ENCODE measurements at places on chromosomes 4 and X.

DNA sequence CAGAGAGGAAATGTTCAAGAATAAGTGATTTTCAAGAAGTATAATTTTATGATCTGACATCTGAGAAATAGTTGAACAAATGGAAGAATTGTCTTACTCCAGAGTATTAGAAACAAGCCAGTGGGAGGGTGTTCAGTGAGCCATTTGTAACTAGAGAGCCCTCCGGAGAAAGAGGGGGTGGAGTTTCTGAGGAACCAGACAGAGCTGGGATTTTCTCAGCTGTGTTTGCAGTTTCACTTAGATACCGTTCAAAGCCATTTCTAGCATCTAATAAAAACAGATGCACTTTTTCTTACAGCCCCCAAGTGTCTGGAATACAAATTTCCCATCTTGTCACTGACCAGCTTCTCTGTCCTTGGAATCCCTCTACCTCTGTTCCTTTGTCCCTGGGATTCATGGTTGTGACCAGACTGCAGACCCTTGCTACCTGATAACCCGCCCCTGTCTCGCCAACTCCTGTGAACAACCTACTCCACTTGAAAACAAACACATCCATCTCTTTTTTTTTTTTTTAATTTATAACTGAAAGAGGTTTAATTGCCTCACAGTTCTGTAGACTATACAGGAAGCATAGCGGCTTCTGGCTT, 132.8 kb upstream of the KLF3 start:
- peak; percentile 71 for DNase-seq

- DNase-seq: no peak
Observed at GRCh38 chr4:32462944-32463343, 1742.8 kb downstream of the PCDH7 start.

- DNase-seq: no peak
Observed at GRCh38 chrX:119105826-119106225, 21.8 kb downstream of the KIAA1210 start.

GRCh38 chrX:131288738-131289511, at the start of gene IGSF1:
Gene IGSF1, minus strand, starts transcription at chrX:131289306. Its CDS starts 2,632 bp downstream, at chrX:131286674.
- DNase-seq: peak; percentile 59

DNA sequence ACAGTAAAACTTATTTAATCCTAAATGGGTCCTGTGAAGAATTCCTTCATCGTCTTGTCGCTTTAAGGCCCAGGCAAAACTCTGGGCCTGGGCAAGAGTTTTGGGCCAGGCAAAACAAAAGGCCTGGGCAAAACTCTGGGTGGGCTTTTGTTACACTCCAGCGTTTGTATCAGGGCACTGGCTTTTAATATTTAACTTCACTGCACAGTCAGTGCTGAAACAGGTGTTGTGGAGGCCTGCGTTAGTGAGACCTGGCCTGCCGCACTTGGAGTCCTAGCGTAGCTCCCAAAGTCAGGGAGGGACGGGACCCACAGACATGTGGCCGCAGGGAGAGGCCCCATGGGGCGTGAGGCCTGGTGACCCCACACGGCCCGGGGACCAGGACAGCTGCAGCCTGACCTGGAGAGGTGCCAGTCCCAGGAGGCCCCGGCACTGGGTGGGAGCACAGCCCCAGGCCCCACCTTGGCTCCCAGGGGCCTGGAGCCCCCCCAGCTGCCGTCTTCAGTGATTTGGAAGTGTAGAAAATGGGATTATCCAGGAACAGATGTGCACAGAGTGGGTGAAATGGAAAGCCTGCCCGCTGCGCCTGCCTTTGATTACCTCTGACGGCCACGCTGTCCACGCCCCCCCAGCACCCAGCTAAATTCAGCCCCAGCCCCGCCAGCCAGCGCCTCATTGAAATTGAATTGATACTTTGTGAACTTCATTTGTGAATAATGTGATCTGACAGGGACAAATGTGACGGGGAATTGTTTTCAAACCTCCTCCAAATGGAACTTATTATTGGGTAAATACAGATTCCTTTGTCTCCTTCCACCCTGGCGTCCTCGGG, 132.9 kb upstream of the NKX1-1 start:
- DNase-seq: no peak

- DNase-seq: no peak
Observed at GRCh38 chrX:13140007-13140406, 95.6 kb upstream of the FAM9C start.

GRCh38 chr4:27742816-27743215, 882.2 kb downstream of the STIM2 start:
- DNase-seq: peak; percentile 23

- DNase-seq: no peak
Observed at GRCh38 chr4:22707390-22707789, 14.7 kb downstream of the GBA3 start.

- no peak for DNase-seq
Observed at GRCh38 chr4:143338313-143338712, 1.6 kb downstream of the GAB1 start.

DNA sequence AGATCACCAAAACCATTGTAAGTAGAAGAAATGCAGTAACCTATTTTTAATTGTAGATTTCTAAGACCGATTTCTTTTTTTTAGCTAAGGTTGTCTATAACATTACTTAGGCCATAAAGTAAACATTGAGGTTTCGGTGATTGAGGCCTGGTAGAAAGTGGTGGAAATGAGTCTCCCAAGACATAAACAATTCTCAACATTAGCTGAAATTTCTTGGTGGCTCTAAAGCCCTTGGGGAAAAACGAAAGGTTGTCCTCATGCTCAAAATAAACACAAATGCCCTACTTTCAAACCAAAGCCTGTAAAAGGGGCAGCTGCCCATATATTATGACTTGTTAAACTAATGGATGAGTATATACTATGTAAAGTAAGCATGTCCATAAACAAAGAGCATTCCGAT, 98.8 kb downstream of the SCFD2 start:
- DNase-seq: no peak

DNA sequence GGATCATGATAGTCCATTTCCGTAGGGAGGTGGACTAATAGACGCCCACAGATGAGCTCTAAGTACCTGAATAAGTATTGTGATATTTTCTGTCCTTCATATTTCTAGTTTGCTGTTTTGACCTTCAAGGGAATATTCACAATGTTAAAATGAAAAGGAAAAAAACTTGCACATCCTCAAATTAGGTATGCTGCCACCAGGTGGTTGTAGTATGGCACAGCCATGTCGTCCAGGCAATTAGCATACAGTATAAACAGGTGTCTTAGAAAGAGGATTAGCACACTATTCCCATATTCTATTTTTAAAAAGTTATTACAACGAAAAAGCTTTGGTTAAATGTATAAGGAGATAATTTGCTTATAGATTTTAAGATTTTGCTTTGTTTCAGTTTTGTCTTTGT, 802.0 kb downstream of the RPA4 start:
- no peak for DNase-seq

GRCh38 chr4:766559-767283, 59.2 kb downstream of the CPLX1 start:
- DNase-seq: peak; percentile 16

- DNase-seq: no peak
Observed at GRCh38 chr4:5959211-5959982, 58.8 kb downstream of the C4orf50 start.

GRCh38 chr4:83010111-83010521, 507 bp downstream of the LIN54 start:
- no peak for DNase-seq

- no peak for DNase-seq
Observed at GRCh38 chrX:9132036-9132638, 98.2 kb upstream of the FAM9B start.

- no peak for DNase-seq
Observed at GRCh38 chr4:142355421-142355930, 490.6 kb downstream of the INPP4B start.

GRCh38 chrX:140701480-140701879, 8.1 kb upstream of the LINC00632 start:
- no peak for DNase-seq

GRCh38 chrX:10296576-10296975, 139.8 kb downstream of the CLCN4 start:
- no peak for DNase-seq

- DNase-seq: no peak
Observed at GRCh38 chr4:99891351-99891750, 2.9 kb downstream of the LAMTOR3 start.

DNA sequence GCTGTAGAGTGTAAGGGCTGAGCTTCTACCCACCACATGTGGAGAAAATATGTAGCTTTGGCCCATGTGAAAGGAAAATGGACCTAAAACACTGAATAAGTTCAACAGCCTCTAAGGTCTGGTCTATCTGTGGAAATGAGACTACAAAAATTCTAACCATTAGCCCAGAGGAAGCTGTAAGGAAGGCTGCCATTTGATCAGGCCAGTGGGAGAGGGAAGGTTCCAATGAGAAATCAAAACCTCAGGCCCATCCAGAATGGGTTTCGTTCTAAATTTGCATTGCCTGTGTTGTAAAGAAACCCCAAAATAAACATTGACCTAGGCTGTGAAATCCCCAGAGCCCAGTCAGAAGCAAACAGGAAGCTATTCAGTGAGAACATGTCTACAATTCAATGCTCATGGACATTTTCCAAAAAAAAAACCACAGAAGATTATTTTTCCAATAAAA, 320.4 kb upstream of the SLC7A11 start:
- DNase-seq: no peak

DNA sequence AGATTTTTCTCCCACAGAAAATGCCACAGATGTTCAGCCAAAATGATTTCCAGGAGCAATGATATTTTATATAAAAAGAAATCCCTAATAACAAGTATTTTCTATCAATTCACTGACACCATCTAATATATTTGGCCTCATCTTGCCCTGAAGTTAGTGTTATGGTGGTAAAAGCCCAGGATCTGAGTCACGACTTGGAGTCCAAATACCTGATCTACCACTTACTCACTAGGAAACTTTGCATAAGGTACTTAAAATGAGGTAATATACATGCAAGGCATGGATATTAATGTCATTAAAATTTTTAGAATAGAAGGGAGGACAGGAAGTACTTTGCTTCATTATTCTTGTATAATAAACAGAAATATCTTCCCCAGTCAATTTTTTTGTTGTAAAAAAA, 16.3 kb downstream of the PPP3CA start:
- DNase-seq: no peak

- no peak for DNase-seq
Observed at GRCh38 chrX:17584248-17584681, 153.0 kb upstream of the SCML1 start.

DNA sequence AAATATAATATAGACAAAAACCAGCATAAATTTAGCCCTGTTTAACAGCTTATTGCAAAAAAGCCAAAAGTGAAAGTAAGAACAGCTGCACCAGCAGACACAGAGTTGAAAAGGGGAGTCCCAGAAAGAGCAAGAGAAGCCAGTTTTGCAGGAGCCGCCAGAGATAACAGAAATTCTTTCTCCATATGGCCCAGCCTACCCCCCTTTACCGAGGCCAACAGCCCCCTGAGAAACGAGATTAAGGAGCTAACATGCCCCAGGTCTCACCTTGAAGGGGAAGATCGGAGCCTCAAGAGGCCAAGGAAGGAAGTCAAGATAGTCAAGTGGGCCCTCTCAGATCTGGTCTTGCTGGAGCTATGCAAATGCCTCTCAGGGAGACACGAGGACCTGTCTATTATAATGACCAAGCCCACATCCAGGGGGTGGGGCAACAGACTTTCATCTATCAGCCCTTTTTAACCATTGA, 4.8 kb downstream of the ACOX3 start:
- DNase-seq: no peak

DNA sequence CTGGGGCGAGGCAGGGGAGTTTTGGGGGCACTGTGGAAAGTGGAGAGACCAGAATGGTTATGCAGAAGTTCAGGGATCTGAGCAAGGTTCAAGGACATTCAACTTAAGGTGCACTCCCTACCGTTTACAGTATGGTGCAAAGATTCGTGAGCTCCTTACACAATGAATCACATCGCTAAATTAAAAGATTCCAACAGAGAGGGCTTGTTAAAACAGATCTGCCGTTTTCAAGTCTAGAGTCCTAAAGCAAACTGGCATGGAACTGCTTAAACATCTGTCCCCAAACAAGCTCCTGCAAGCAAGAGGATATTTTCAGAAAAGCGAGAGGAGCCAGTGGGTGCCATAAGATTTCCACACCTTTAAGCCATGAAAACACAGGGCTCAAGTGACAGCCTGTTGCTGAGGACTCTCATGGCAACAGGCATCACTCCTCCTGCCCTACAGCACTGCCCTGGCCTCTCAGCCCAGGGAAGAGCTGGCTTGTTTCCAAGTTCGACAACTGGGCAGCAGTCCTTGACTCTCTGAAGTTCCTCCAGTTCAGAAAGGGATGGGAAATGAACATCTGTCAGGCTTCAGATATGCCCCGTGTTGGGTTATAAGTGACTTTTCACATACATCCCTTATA, 10.0 kb downstream of the FAM184B start:
- no peak for DNase-seq

DNA sequence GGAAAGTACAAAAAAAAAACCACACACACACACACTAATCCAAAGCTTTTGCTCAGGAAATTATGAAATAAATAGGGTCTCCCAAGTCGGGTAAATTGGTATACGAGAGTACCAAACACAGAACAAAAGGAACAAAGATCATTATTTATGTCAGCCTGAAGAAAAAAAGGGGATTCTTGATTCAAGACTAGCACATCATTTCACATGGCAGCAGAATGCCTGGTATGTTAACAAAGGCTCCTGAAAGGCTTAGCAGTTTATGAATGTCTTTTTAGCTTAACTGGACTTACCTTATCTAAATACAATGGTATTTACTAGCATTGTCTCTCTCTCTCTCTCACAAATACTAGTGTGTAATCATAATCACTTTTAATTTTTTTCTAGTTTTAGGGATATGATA, 11.3 kb downstream of the RAP2C start:
- no peak for DNase-seq

DNA sequence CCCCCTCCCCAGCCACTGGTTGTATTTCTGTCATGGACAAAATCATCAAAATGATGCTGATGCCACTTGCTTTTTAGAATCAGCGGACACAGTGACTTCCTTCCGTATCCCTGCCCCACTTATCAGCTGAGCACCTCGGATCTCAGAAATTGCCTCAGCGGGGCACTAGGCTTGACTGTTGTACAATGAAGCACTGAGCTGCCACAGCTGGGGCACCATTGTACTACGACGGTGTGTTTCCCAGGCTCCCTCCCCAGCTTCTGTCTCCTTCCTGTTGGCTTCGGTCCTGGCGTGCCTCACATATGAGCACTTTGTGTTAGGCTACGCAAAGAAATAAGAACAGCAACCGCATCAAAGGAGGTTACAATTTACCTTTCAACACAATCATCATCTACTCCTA, 82.4 kb downstream of the F11 start:
- no peak for DNase-seq

DNA sequence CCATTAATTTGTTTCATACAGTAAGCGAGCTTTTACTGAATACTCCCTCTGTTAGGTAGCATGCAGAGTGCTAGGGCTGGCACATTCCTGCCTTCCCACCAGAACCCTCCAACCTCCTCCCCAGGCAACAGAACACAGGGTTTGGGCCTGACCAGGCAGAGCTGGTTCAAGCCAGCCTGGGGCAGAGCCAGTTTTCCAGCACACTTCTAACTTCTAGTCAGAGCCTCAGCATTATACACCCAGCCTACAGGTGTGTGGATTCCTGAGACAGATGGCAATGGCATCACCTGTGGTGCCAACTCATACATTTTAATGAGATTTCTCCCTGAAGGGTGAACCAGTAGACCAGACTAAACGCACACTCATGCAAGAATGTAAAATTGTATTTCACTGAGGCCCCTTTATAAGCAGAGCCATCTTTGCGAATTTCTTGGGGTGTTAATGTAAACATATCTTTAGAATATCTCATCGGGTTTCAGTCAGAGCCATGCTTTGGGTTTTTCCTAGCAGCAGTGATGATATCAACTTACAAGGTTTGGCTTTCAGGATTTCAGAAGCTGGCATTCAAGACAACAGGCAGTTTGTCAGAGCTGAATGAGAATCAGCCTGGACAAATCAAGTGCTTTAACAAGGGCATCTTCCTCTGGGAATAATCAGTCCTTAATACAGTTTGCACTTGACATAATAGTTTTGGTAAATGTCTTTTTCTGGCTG, 92.0 kb downstream of the GATB start:
- DNase-seq: no peak

Data from left hindlimb (tissue), 1 donor.